ENCODE measurements at places on chromosomes 11 and 22.

- DNase-seq: peak; percentile 35
Observed at GRCh38 chr11:3049430-3050243, 7.6 kb downstream of the CARS1 start.

DNA sequence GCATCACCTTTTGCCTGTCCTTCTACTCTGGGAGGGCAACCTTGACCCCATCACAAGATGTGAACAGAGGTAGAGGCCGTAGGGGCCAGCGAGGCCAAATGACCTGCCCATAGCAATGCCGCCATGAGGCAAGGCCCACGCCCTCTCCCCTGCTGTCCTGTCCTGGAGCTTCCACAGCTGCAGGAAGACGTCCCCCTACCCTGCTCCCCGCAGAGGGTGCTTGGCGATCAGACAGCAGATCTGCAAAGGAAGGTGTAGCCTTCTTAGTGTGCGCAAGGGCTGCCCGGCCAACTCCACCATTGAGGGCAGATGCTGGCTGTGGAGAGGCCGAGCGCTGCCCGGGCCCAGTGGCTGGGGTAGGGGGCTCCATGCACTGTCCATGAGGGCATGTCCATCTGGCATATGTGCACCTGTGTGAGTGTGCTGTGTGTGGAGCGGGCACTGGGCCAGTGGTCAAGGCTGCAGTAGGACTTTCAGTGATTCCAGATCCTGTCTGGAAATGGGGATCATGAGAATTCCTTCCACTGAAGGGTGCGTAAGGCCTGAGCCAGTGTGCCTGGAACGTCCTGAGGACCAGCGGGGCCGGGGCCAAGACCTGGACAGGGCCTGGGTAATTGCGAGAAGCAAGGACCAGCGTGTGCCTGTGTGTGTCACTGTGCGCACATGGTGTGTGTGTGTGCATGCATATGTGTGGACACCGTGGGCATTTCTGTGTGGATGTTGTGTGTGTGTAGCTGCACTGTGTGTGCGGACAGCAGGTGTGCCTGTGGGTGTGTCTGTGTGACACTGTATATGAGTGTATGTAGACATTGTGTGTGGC, 11.0 kb downstream of the TRPM5 start:
- DNase-seq: no peak

DNA sequence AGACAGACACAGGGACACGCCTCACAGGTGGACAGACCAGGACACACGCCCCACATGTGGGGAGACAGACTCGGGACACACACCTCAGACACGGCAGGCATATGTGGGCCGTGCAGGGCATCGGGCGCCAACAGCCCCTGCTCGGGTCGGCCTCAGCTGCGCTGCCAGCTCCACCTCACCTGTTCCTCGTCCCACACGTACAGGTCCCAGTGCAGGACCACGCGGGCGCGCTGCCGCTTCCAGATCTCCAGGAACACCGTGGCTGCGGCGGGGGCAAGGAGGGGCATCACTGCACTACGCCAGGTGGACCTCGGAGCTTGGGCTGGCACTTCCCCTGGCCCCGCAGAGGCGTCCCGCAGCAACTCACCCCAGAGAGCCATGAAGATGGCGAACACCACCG, 12.4 kb downstream of the ANO9 start:
- DNase-seq: no peak

DNA sequence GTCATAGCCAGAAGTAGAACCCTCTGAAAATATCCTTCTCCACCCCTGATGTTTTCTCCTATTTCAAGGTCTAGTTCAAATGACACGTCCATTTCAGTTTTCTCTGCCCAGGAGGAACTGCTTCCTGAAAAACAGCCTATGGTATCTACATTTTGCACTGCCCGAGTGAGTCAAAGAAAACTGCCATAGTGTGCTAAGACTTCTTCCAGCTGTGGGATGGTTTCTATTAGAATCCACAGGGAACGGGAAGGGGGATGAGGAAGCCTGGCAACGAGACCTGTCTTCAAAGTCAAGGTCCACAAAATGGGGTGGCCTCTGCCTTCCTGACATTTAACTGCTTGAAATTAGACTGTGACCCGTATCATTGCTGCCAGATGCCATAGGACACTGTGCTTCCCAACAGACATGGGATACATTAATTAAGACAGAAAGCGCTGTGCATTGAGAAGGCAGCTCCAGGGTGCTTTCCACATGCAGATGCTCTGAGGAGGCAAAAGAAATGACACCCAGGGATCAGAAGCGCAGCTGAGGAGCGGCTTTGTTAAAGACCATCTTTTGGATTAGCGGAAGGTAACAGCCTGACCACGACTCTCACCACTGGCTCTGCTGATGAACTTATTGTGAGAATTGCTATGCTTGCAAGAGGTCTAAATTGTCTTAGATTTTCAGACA, 39.4 kb upstream of the NUP50 start:
- no peak for DNase-seq

- no peak for DNase-seq
Observed at GRCh38 chr22:43256976-43257545, 70.1 kb upstream of the TTLL12 start.

GRCh38 chr11:7533199-7534041, 19.6 kb downstream of the PPFIBP2 start:
- no peak for DNase-seq

GRCh38 chr11:90630176-90630575, 407.3 kb upstream of the CHORDC1 start:
- no peak for DNase-seq

- DNase-seq: no peak
Observed at GRCh38 chr11:57646799-57647303, 2.9 kb downstream of the YPEL4 start.

Measured in T follicular helper cell (primary cell).